Neural cell (in vitro differentiated cells): ENCODE measurements at places on chromosomes 16 and 17. TPM values are rescaled to one million over a fixed set of nuclear protein-coding genes. Genes with fewer than 3 reads are reported as not detected.

The CDT1 gene
- polyA plus RNA-seq: 1.0 and 5.2 TPM in 2 replicates

The NDRG4 gene
- 507 and 592 TPM in 2 replicates for polyA plus RNA-seq

The ITGA2B gene
- 3.1 and 3.9 TPM in 2 replicates for polyA plus RNA-seq

The STAC2 gene
- polyA plus RNA-seq: not detected in 2 replicates

The PDIA2 gene
- polyA plus RNA-seq: 109 and 142 TPM in 2 replicates

The STH gene
- polyA plus RNA-seq: not detected in 2 replicates

The SNF8 gene
- polyA plus RNA-seq: 171 and 223 TPM in 2 replicates
